Esophagus muscularis mucosa (tissue), 4 donors: ENCODE measurements at places on chromosomes 4 and X. TPM values are rescaled to one million over a fixed set of nuclear protein-coding genes. Genes with fewer than 3 reads are reported as not detected.

The NAP1L5 gene
- 8.2 TPM for total RNA-seq

The KCNE5 gene
- not detected for total RNA-seq

The SCARB2 gene
- total RNA-seq = 114 TPM

- no peak for DNase-seq
Measured at GRCh38 chr4:121270389-121270788, 106.3 kb upstream of the TNIP3 start.

GRCh38 chr4:123580981-123581664 lies 184.5 kb downstream of the SPRY1 start:
- no peak for DNase-seq

GRCh38 chrX:40418813-40419195 lies 162.0 kb upstream of the ATP6AP2 start:
- no peak for DNase-seq

GRCh38 chr4:137468836-137469235 lies 63.5 kb downstream of the PCDH18 start:
- DNase-seq = no peak

DNA sequence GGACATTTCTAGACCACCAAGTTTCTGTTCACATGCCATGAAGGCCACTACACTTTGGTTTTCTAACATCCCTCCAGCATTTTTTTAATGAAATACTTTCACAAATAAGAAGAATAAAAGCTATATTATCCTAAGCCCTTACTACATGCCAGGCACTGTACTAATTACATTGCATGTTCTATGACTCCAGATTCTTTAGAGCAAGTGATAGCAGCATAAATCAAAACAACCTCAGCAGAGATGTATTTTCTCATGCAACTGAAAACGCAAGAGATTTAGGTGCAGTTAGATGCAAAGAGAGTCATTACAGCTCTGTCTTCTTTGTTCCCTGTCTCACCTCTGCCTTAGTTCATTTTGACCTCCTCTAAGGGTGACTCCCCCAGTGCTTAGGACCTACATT lies 230.0 kb downstream of the LDB2 start:
- no peak for DNase-seq

- DNase-seq = no peak
Measured at GRCh38 chrX:129984111-129984958, 1.9 kb downstream of the BCORL1 start.
